ENCODE measurements at places on chromosomes 3 and 15. TPM values are rescaled to one million over a fixed set of nuclear protein-coding genes. Genes with fewer than 3 reads are reported as not detected.

Gene MAGEL2
- 1.7 TPM for polyA plus RNA-seq

Gene KLF15
- 61.4 TPM for polyA plus RNA-seq

Gene BBX
- polyA plus RNA-seq, result 15.8 TPM

Gene CIB2
- polyA plus RNA-seq, result 5.3 TPM

Gene C3orf49
- polyA plus RNA-seq, result not detected

Gene MAP1A
- polyA plus RNA-seq, result 4.0 TPM

Gene GP5
- 0.25 TPM for polyA plus RNA-seq

Gene COMMD2
- polyA plus RNA-seq, result 31.2 TPM

Gene C15orf61
- polyA plus RNA-seq, result 3.2 TPM

Gene STIMATE
- polyA plus RNA-seq, result 7.4 TPM

Gene C3orf70
- 3.5 TPM for polyA plus RNA-seq

Gene RPP25
- 16.0 TPM for polyA plus RNA-seq

Gene LDHAL6B
- not detected for polyA plus RNA-seq

Gene CTXN2
- polyA plus RNA-seq, result not detected

Gene UCN2
- not detected for polyA plus RNA-seq

Gene ZNF662
- polyA plus RNA-seq, result 11.1 TPM

Gene TSEN2
- polyA plus RNA-seq, result 17.2 TPM

Gene LCTL
- polyA plus RNA-seq, result 0.23 TPM

Gene KAT2B
- 26.1 TPM for polyA plus RNA-seq

Gene PLCB2
- polyA plus RNA-seq, result 8.6 TPM

Gene ZNF80
- 0.02 TPM for polyA plus RNA-seq

Gene PIF1
- polyA plus RNA-seq, result 0.98 TPM

Gene NR2E3
- polyA plus RNA-seq, result not detected

Gene STX19
- polyA plus RNA-seq, result not detected

Gene RARB
- 3.5 TPM for polyA plus RNA-seq

Gene SCN11A
- polyA plus RNA-seq, result 0.04 TPM

Gene SPSB4
- 0.57 TPM for polyA plus RNA-seq

Gene ADGRG7
- not detected for polyA plus RNA-seq

Gene GOLGA8J
- not detected for polyA plus RNA-seq

Gene CATSPER2
- polyA plus RNA-seq, result 2.3 TPM

Gene KBTBD13
- 0.10 TPM for polyA plus RNA-seq

Gene CPN2
- polyA plus RNA-seq, result not detected

Gene SLC9A9
- polyA plus RNA-seq, result 12.8 TPM

Gene ST6GAL1
- 13.7 TPM for polyA plus RNA-seq

Gene CAND2
- 6.3 TPM for polyA plus RNA-seq

Measured in ovary (tissue), 10 donors.